ENCODE measurements at places on chromosomes 1 and 21. TPM values are rescaled to one million over a fixed set of nuclear protein-coding genes. Genes with fewer than 3 reads are reported as not detected.

DNA sequence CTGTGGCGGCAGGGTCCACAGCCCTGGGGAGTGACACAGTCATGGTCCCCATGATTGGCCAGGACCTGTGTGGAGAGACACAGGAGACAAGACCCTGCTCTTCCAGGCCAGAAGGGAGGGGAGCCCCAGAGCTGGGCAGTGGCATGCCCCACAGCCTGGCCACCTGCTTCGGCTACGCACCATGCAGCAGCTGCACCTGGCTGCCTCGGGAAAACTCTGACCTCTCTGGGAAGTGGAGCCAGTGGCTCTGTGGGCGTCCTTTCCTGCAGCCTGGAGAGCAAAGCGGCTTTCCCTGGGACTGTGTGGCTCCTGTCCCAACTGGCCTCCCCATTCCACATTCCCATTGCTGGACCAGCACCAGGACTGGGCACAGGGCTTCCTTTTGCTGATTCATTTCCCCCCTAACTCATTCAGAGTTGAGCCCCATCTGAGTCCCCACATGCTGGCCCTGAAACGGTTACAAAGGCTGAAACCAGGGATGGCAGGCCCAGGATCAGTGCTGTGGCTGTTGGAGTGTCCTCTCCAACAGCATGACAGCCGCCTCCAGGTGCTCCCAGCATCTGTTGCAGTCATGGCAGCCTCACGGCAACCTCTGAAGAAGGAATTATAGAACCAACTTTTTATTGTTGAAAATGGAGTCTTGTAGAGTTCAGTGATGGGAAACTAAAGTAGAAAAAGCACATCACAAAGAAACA lies 15.0 kb downstream of the OXCT2 start:
- no peak for DNase-seq

- no peak for DNase-seq
Observed at GRCh38 chr1:32411261-32411660, 17.0 kb upstream of the BSDC1 start.

PODN gene
- 1.6 TPM for polyA plus RNA-seq

DNA sequence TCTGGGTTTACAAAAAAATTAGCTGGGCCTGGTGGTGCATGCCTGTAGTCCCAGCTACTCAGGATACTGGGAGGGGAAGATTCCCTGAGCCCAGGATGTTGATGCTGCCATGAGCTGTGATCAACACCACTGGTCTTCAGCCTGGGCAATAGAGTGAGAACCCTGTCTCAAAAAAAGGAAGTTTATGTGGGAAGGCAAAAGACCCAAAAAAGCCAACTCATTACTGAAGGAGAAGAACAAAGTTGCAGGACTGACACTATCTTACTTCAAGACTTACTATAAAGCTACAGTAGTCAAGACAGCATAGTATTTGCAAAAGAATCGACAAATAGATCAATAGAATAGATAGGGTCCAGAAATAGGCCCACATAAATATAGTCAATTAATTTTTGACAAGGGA lies 9.2 kb upstream of the PTGS2 start:
- no peak for DNase-seq

- DNase-seq: peak; percentile 75
Observed at GRCh38 chr1:24864370-24864777, 65.7 kb downstream of the RUNX3 start.

Measured in renal pelvis (tissue), 12 donors.